ACHN (cell line): ENCODE measurements at places on chromosomes 3 and 15.
A peak's percentile ranks its signal among the peaks of the same experiment; 100 is the strongest.

- no peak for DNase-seq
Observed at GRCh38 chr15:32675466-32675865, 34.0 kb downstream of the SCG5 start.

GRCh38 chr3:39327053-39327745 lies 2.3 kb upstream of the CCR8 start:
- DNase-seq = no peak

- DNase-seq = no peak
Observed at GRCh38 chr15:78397382-78397781, 40.6 kb upstream of the IREB2 start.

DNA sequence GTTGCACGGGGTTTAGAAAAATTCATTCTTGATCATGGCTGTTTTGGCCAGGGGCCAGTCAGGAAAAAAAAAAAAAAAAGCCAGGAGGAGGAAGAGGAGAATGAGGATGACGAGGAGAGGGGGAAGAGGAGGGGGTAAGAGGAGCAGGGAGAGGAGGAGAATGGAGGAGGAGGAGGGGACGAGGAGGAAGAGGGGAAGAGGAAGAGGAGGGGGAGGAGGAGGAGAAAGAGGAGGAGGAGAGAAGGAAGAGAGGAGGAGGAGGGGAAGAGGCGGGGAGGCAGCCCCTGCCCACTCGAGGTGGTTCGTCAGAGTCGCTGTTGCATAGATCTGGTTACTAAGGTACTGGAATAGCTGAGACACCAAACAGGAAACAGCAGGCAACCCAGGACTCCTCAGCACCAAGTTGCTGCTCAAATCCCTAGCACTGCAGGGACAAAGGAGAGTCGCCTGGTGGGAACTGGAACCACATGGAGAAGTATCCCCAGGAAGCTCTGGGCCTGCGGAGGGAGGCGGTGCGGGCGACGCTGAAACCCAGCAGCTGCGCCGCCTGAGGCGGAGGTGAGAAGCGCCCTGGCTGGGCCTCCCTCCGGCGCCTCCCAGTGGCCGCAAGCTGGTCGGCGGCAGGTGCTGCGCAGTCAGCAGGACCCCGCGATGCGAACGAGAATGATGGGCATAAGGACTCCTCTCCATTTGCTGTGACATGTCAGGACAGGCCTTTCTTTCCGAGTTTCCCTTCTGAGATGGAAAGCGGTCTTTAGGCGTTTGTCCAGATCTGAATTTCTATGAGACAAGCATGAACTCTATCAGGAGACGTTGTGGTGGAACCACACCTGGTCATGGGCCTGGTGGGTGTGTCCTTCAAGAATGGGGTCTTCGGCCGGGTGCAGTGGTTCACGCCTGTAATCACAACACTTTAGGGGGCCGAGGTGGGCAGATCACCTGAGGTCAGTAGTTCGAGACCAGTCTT lies 17.5 kb downstream of the FAM240A start:
- peak; percentile 78 for DNase-seq

DNA sequence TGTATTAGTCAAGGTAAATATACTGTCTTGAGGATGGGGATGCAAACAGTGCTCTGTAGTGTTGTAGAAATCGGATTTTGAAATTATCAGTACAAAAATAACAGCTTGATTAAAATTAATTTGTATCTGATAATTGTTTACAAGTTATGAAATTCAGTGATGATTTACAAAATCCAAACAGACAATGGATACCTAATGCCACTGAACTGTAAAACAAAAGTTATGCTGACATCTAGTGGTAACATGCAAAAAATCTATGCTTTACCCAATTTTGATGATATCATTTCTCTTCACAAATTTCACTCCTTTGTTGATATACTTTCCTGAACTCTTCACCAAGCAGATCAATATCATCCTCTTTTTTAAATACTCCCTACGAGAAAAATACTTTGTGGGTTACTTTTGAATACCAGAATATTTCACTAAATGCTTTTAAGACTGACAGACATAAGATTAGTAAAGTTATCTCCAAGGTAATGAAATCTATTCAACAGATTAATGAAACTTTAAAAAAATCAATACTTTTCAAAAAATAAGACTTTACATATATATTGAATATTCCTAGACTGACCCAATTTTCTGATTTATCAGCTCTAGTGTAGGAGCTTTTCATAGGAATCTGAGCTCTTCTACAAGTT lies 36.0 kb downstream of the MNS1 start:
- DNase-seq = peak; percentile 41

DNA sequence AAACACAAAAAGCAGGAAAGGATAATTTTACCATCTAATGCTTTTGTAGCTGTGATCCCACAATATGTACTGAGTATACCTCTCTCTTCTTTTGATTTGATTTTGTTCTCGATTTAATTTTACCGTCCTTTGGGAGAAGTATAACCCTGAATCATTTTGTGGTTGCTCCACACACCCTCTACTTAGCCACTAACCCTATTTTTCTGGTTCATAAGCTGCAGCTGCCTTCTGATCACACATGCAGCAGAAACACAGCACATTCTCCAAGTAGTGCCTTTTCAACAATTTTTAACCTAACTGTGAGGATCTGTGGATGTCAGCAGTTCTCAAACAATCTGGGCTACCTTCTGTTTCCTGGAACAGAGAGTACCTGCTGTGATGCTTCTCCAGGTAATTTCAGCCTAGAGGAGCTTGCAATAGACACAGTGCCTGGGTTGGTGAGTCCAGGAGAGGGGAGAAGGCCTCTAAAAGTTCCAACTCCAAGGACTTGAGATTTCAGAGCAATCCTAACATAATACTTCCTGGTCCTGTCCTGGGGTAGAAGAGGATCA lies 40.3 kb downstream of the HGD start:
- DNase-seq = no peak

DNA sequence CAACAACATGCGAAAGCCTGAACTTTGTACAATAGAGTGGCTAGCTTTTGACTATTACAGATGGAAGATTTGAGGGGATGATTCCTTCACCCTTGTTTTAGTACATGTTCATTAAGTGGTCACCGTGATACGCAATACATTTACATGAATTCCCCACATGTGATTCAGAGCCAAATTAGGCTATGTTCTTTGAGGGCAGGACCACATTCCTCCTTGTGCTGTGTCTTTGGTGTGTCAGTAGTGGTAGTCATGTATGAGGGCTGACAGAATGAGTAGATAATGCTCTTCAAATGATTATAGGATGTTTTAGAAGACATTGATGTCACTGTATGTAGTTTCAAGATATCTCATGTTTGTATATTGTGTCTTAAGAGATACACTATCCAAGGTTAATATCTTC lies 12.1 kb downstream of the PTPRG start:
- no peak for DNase-seq

DNA sequence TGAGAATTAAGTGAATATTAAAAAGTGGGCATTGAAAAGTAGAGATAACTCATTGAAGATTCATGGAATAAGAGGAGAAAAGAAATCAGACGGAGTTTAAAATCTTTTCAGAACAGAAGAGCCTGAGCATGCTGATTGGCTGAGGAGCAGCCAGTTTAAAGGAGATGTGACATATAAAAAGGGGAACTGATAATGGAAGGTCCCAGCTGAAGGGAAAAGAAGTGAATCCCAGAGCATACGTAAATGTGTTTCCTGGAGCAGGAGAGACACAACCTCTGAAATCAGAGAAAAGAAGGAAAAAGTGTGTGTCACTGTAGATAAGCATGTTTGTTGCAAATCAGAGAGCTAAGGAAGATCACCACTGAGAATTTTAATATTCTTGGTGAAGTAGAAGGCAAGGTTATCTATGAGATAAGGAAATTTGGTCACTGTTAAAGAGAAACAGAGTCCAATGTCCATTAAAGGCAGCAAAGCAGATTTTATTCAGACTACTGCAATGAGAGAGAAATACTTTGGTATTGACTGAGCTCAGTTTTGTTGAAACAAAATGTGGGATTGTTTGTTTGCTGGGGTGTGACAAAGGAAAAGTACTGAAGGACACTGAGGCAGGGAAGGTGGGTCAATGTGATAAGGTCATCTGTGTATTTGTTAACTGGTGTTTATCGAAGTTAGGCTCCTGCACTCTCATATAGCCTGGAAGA lies 84.6 kb upstream of the WDR72 start:
- no peak for DNase-seq

DNA sequence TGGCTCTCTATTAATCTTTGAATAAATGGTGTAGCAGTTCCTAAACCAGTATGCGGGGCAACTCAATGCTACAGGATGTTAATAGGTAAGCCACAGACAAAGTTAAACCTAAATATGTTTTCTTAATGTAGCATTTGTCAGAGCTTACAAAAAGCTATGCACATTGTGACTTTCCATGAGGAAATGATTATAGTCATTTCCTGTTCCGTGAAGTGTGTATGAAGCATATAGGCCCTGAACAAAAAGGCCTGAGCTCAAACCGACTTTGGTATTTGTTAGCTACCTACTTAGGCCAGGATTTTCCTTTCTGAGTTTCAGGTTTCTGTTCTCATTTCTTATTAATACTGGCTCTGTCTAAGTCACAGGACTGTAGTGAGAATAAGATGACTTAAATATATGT lies 14.2 kb downstream of the ZNF80 start:
- no peak for DNase-seq
